Stimulated activated CD4-positive, alpha-beta T cell treated with anti-CD3 and anti-CD28 coated beads, TNF-alpha, amount 100 ng/mL, for 1 hour (primary cell): ENCODE measurements at places on chromosomes 7 and 10.

DNA sequence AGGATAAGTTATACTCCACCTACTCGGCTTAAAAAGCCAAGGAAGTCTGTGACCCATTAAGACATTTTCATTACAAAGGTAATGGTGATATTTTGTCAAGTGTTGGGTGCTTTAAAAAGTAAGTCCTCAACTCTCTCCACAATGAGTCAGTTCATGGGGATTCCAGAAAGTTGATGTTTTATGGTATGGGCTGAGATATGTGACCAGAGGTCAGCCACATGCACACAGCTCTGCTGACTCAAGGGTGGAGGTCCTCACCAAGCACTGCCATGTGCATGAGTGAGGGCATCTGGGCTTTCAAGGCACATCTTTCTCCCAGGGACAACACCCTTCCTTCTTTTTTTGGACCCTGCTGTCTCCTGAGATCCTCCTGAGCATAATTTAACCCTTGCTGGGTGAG, 292.9 kb downstream of the PTEN start:
- no peak for DNase-seq

DNA sequence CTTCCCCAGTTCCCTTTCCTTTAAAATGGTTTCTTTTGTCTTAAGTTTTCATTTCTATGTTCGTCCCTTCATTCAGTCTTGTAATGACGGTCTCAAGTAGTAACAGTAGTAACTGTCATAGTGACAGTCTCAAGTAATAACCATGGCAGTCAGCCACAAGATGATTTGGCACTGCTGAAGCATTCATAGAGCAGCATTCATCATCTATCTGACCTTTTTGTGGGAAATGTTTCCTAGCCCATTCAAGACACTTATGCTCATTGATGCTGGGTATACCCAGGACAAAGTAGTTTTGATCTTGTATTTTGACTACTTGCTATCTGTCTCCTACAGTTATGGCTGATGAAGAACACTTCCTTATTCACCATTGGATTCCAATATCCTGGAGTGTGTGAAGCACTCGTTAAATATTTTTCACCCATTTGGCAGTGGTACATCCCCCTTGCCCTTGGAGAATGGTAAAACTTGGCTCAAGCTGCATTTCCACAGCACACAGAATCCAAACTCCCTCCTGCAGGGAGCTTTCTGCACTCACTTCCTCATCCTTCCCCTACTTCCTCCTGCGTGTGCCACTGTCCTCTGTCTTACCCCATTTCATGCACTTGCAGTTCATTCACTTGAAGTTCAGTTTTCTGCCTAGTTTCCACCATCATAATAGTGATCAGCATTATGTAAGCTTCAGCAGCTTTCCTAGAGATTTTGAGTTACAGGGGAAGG, 19.0 kb downstream of the GIMAP4 start:
- DNase-seq, result no peak

GRCh38 chr7:4270268-4270667, 411.8 kb upstream of the FOXK1 start:
- no peak for DNase-seq

DNA sequence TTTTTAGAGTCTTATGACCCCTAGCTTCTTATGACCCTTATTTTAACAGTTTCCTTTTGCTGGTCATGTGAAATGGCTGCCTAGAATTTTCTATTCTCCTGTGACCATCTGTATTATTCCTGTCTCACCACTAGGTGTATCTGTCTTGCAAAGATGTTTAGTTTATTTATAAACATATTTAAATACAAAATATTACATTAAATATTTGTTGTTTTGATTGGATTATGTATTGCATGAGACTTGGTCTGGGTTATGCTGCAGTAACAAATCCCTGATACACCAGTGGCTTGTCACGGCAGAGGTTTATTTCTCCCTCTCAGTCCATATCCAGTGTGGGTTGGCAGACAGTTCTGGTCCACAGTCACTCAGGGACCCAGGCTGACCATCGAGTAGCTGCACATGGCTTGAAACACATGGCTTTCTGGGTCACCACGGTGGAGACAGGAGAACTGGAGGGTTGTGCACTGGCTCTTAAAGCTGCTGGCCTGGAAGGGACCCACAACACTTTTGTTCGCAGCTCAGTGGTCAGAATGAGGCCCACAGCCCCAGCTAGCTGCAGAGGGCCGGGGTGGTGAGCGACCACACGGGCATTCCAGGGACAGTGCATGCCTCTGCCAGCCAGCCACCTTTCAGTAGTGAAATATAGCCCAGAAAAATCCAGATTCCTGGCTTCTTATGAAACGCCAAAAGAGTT, 7.4 kb downstream of the RASSF4 start:
- DNase-seq, result no peak

DNA sequence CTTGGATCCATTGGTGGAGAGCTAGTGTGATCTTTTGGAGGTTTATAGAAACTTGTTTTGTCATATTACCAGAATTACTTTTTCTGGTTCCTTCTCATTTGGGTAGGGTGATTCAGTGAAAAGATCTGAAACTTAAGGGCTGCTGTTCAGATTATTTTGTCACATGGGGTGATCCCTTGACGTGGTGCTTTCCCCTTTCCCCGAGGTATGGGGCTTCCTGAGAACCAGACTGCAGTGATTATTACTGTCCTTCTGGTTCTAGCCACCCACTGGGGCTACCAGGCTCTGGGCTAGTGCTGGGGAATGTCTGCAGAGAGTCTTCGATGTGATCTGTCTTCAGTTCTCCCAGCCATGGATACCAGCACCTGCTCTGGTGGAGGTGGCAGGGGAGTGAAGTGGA, 1030.0 kb downstream of the GRM8 start:
- DNase-seq, result no peak

- no peak for DNase-seq
Measured at GRCh38 chr7:157439761-157440160, 103.0 kb downstream of the DNAJB6 start.
